Stimulated activated CD4-positive, alpha-beta T cell treated with anti-CD3 and anti-CD28 coated beads, Interleukin-4, amount 100 ng/mL, for 4 hours (primary cell): ENCODE measurements at places on chromosomes 16 and 17.

DNA sequence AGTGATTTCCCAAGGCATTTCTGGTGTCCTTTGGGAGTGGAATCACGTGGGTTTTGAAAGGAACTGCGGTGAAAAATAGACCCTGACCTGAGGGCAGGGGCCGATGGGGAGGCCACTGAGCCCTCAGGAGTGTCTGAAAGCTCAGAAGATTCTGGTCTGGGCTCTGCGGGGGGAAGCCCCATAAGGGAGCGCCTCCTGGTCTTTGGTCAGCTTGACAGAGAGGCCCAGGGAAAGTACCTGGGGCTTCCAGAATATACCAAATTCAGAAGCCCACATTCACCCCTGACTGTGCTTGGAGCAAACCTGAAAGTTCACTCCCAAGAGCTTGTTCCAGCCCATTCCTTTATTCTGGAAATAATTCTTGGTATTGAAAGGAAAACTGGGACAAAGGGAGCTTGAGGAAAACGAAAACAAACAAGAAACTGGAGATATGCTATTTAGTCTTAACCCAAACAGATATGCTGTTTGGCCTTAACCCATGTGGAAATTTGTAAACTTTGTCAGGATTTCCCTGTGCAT is 23.2 kb upstream of the NAGLU start:
- DNase-seq = no peak

DNA sequence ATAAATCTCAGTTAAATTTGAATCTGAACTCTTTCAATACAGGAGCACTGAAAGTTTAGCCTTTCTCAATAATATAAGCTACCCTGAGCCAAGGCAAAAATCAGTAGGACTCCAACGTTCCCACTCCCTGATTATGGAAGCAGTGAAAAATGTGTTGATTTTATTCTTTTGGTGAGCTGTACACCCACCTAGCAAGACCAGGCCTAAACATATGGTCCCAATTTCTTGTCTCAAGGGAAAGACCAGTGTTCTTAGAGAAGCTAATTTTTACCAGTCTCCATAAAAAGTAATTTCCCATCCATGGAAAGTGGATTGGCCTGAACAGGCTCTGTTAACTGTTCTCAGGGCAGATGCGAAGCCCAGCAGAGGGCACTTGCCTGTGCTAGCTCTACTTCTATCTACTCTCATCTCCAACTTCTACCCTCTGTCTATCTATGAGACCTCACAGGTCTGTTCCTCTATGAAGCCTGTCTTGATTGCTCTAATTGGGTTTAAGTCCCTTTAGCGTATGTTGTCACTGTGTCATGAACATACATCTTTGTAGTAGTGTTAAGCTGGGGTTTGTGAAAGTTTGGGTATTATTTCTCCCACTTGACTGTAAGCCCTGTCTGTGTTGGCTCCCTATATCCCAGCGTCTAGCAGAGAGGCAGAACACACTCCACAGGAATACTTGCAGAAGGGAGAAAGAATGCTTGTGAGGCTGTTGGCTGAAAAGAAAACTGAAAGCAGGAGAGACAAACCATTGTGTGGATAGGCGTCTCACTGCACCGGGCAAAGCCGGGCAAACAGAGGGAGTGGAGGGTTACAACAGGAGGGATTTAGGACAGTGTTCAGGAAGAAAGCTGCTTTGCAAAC is 167.1 kb upstream of the MAF start:
- DNase-seq = no peak

DNA sequence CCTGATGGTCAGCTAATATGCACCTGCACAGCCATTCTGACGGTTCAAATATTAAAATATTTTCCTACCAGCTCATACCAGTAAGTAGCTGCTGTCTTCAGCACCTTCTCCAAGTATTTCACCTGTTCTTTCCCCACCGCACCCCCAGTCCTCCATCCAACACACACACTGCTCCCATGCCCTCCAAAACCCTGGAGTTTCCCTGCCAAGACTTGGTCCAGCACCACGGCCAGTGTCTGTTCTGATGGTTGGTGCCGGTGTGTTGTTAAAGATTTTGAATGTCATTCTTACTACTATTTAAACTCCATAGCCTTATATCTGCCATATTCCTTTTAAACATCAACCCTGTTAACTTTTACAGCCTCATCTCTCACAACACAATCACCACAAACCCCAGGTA is 142.4 kb downstream of the GSG1L start:
- DNase-seq = no peak

DNA sequence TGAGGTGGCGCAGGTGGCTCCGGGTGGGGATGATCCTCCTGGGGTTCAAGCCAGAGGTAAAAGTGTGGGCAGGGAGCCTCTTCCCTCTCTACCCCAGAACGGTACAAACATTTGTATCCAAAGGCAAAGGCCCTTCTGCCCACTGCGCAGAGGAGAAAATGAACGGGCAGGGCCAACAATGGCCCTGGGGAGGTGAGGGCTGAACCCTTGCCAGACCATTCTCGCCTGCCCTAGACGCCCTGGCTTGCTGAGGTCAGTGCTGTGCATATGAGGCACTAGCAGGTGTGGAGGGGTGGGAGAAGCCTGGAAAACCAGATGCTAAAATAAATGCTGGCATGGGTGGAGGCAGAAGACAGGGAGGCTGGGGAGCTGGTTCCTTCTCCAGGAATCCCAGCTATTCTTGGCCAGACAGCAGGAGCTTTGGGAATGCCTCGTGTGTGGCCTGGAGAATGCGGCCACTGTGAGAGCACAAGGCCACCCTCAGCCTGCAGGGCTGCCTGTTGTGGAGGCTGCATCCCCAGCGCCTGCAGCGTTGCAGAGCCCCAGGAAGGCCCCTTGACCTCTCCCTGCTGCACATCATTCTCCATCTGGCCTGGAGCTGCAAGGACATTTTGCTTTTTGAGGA is 4.5 kb downstream of the C17orf50 start:
- DNase-seq = no peak

GRCh38 chr16:87850009-87851006 is 19.0 kb downstream of the SLC7A5 start:
- DNase-seq = peak; percentile 61

DNA sequence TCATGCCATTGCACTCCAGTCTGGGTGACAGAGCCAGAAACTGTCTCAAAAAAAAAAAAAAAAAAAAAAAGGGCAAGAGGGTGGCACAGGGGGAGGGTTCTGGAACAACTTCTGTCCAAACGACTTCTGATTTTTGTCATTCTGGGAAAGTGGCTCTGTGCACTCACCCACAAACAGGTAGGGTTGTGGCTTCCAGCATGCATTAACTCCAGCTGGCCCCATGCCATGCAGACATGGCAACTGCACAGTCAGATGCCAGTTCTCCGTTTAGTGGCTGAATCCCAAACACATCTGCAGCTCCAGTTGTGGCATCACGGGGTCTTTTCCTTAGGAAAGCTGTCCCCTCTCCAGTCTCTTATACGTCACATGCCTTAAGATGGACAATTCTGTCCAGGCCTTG is 30.3 kb downstream of the B4GALNT2 start:
- DNase-seq = no peak

GRCh38 chr16:25635454-25635853 is 56.3 kb upstream of the HS3ST4 start:
- DNase-seq = no peak

- no peak for DNase-seq
Observed at GRCh38 chr17:55598495-55598894, 87.2 kb upstream of the SMIM36 start.
